ENCODE measurements at places on chromosomes 3 and 15. TPM values are rescaled to one million over a fixed set of nuclear protein-coding genes. Genes with fewer than 3 reads are reported as not detected.
A peak's percentile ranks its signal among the peaks of the same experiment; 100 is the strongest.

GRCh38 chr3:166367947-166368533, 530.8 kb upstream of the BCHE start:
- no peak for DNase-seq

DNA sequence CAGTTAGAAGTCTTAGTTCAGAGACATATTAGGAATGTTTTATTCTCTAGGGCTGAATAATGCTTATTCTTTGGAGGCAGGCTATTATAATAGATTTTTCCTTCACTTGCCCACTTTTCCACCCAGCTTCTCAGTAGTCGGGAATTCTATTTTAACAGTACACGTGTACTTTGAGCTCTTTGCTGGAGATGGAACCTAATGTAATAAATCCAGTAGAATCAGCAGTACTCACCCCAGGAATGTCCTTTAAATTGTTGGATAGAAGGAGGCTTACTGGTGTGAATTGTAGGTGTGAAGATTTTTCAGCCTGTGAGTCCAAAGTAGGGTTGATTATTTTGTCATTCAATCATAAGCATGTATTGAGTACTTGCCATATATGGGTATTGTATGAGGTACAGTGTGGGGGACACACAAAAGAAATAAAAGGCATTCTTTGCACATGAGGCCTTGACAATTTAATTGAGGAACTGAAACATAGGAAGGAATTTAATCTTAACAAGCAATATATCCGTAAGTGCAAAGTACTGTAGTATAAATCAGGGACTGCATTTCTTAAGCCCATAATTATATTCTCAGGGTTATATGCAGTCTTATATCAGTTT, 29.5 kb upstream of the MGA start:
- DNase-seq = no peak

DNA sequence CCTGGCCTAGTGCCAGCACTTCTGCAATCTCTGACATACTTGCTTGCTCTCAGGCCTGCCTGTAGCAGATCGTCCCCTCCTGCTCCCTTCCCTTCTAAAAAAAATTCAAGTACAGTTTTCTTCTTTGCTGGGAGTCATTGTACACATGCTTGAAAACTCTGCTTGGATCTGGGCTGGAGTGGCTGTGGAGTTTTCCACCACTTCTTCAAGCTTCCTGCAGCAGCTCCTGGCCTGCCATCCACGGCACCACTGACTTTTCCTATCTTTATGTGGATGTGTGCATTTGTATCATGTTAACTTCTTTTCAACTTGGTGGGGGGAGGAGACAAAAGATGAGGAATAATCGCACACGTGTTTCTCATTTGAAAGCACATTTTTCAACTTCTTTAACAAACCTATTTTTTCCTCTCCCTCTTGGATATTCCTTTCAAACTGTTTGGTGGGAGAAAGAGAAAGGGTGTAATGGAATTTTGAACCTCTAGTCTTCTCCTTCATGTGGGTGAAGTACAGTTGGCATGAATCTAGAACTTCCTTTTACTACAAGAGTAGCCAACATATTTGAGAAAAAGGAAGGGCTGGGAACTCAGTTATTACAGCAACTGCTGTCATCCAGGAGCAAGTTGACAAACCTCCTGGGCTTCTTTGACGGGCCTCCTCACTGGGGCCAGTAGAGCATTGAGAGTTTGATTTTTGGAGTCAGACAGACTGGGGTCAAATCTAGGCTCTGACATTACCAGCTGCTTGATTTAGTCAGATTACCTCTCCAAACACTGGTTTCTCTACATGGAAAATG, 61.2 kb upstream of the LRTM1 start:
- DNase-seq = peak; percentile 65

GRCh38 chr15:49750553-49750952, 129.7 kb downstream of the DTWD1 start:
- no peak for DNase-seq

GRCh38 chr15:86444527-86444926, 364.9 kb downstream of the AGBL1 start:
- DNase-seq = no peak

- no peak for DNase-seq
Observed at GRCh38 chr3:194718079-194718478, 32.4 kb downstream of the FAM43A start.

DNA sequence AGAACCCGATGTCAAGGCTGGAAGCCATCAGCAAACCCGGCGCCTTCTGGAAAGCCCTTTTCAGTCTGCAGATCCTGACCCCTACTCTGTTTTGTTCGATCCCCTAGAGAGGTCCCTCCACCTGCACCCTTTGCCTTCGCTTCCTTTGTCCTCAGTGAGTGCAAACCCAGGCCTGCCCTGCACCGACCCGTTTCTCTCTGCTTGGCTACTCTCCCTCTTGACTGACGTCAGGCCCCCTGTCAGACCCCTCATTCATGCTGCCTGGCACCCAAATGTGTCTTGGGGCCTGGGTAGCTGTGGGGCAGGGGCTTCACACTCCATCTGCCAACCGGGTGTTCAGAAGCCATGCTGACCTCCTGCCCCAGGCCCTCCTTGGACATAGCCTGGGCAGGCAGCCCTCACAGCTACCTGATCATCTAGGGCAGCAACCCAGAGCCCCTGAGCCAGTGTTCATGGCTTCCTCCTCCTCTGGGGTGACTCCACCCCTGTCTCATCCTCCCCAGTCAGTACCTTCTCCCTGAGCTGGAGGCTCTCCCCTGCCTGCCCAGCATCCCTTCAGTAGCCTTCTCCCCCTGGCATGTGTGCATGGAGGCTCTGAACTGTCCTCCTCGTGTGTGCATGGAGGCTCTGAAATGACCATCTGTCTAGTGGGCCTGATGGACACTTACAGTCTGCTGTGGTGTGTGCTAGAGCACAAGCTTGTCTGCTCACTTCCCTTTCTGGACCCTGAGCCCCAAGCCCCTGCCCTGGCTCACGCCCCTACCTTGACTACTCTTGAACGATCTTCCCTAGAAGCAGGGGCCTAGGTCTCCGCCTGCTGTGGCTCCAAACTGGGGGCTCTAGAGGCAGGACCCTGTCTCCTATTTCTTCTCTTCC, 69.4 kb downstream of the EXOG start:
- peak; percentile 32 for DNase-seq

GRCh38 chr3:39294446-39295183, 14.8 kb upstream of the CX3CR1 start:
- DNase-seq = no peak

- no peak for DNase-seq
Observed at GRCh38 chr3:197858598-197858997, 67.5 kb downstream of the LRCH3 start.

DNA sequence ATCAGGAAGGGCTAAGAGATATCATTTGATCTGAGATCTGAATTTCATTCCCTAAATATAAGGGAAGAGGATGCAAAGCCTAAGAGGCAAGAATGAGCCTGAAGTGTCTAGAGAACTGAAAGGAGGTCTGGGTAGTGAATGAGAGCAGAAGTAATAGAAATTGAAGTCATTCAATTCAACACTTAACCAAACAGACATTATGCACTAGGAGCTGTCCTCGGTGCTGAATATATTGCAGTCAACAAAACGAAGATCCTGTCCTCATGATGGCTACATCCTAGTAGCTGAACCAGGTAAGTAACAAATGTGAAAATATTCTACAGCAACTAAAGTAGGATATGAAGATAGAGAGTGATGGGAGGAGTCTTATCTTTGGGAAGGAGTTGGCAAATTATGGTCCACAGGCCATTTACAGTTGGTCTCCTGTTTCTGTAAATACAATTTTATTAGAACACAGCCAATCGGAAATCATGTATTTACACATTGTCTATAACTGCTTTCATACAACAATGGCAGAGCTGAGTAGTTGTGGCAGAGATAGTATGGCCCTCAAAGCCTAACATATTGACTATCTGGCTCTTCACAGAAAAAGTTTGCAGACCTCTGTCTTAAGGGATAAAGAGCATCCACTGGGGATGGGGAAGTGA, 192.9 kb upstream of the CADPS start:
- no peak for DNase-seq

DNA sequence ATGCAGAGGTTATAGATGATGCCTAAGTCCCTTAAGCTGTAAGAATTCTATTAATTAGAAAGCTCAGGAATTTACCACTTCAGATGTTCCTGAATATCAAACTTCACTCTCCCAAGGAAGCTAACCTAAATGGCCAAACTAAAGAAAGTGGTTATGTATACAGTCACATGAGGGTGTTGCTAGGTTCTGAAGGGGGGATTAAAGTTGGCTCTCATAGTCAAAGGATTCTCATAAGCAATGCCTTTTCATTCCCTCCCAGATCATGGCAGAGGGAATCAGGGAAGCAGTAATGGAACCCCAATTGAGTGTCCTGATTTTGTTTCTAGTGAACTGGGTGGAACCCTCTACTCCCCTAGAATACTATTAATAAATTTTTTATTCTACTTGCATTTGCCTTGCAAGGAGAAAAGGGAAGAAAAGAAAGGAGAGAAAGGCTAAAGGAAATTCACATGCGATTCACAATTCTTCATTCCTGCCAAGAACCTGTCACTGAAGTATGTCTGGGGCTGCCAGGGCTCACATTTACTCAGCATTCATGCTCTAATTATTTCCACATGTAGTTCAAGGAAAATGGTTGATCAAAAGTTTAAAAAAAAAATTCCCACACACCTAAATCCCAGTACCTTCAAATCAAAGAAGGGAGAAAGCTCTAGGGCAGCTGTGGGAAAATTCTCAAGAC, 25.1 kb downstream of the FSTL1 start:
- DNase-seq = no peak

GRCh38 chr3:135099734-135100355, 304.8 kb downstream of the EPHB1 start:
- no peak for DNase-seq

GRCh38 chr3:122132949-122133540, 50.4 kb upstream of the CASR start:
- DNase-seq = no peak

GRCh38 chr15:86870846-86871245, 791.2 kb downstream of the AGBL1 start:
- no peak for DNase-seq

DNA sequence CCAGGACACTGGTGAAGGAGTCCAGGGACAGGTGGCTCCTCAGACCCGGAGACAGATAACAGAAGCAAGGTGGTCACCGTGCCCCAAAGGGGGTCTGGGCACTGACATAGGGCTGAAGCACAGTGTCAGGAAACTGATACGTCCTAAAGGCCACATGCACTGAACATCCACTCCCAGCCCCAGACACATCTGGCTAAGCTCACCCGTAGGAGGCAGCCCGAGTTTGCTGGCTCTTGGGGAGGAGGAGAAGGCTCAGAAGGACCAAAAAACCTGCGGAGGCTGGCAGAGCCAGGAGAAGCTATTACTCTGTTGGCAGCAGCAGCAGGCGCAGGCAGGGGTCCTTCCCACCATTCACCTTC, 1.2 kb downstream of the CACNA2D2 start:
- no peak for DNase-seq

GRCh38 chr15:89377024-89377841, 42.6 kb upstream of the POLG start:
- DNase-seq = no peak

DNA sequence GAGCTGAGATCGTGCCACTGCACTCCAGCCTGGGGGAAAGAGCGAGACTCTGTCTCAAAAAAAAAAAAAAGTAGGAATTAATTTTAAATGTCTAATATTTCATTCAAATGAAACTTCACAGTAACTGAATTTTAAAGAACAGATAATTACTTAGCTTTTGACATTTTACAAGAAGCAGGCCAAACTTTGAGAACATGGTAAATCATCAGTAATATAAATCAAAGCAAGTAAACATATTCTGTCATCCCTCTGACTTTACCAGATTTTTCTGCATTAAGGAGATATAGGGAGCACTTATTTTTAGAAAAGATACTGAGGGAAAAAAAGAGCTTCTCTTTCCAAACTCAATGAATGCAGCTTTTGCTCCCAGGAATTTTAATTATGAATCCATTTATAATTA, 37.0 kb downstream of the NR1I2 start:
- no peak for DNase-seq

GRCh38 chr3:119794971-119795612, 13.2 kb downstream of the NR1I2 start:
- no peak for DNase-seq

Gene PGBD4
- 1.9 TPM for total RNA-seq

Gene C2CD4A
- not detected for total RNA-seq

Gene SCAANT1
- total RNA-seq = not detected

Gene SLC2A2
- not detected for total RNA-seq

Gene NDUFB5
- total RNA-seq = 61.8 TPM

Gene UBP1
- total RNA-seq = 46.3 TPM

Gene INKA1
- total RNA-seq = 7.3 TPM

Gene SKOR1
- 1.3 TPM for total RNA-seq

Gene SPINK8
- total RNA-seq = not detected

Gene EAF2
- 7.1 TPM for total RNA-seq

Measured in sciatic nerve (tissue), 2 donors.